ENCODE measurements at places on chromosomes 7 and 10. TPM values are rescaled to one million over a fixed set of nuclear protein-coding genes. Genes with fewer than 3 reads are reported as not detected.

Gene GIMAP8
- total RNA-seq = 13.7 TPM

Gene HOXA9
- total RNA-seq = not detected

Gene CALHM3
- total RNA-seq = not detected

Gene NCF1
- 23.8 TPM for total RNA-seq

Gene TMEM225B
- total RNA-seq = 0.78 TPM

Gene AGR2
- total RNA-seq = not detected

Gene HOXA5
- 0.33 TPM for total RNA-seq

Gene ATG9B
- 2.7 TPM for total RNA-seq

Gene SH2B2
- total RNA-seq = 4.9 TPM

Gene UTF1
- total RNA-seq = not detected

- H3K36me3 ChIP-seq = peaks cover 18% of the 10 kb centered on the region
- H3K4me3 ChIP-seq = peak overlapping the region; percentile 63
- H3K4me1 ChIP-seq = peaks cover 18% of the 10 kb centered on the region
- H3K27me3 ChIP-seq = peaks cover 14% of the 10 kb centered on the region
- DNase-seq = peak; percentile 65
Observed at GRCh38 chr7:114889646-114890285, 32.1 kb upstream of the MDFIC start.

DNA sequence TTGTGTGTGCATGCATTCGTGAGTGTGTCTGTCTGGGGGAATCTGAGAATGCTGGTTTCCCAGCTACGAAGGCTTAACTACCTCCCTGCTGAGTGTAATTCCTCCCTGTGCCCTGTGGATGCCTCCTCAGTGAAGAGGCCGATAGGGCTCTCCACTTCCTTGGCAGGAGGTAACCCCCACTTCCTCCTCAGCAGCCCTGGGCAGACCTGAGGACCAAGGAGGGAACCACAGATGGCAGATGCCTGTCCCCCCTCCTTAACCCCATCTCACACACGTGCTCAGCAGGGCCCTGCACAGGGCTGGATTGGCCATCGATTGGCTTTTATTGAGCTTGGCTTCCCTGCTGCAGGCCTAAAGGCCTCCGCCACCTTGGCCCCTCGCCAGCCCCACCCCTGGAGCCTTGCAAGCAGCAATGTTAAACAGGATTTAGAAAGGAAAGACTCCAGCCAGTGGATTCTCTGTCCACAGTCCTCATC lies 45.6 kb upstream of the LRRC4 start:
- no peak for DNase-seq
- no peak overlapping the region for H3K27ac ChIP-seq
- no peak overlapping the region for H3K4me3 ChIP-seq

DNA sequence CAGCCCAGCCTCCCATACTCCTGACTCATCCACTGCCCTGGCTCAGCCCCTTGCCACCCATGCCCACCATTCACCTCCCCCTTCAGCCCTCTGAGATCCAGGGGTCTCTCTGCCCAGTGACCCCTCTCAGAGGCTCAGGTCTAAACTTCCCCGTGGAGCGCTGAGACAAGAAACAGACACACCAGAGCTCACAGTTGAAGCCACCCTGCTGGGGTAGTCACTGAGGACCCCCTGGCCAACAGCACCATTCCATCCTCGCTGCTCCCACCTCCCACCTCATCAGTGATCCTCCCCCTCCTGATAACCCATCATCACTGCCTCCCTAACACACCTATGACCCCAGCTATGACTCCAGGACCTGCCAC lies 100.7 kb downstream of the GRID1 start:
- no peak overlapping the region for H3K27ac ChIP-seq
- H3K4me3 ChIP-seq = no peak overlapping the region
- H3K27me3 ChIP-seq = peaks cover 19% of the 10 kb centered on the region
- no peaks in the 10 kb centered on the region for H3K4me1 ChIP-seq

GRCh38 chr7:92843781-92844180 lies 7.4 kb upstream of the CDK6 start:
- H3K4me3 ChIP-seq = no peak overlapping the region
- peaks cover 4% of the 10 kb centered on the region for H3K27me3 ChIP-seq
- no peak overlapping the region for H3K27ac ChIP-seq

- H3K4me1 ChIP-seq = peaks cover 35% of the 10 kb centered on the region
- no peaks in the 10 kb centered on the region for H3K27me3 ChIP-seq
- H3K27ac ChIP-seq = peak overlapping the region; percentile 100
Observed at GRCh38 chr7:105014693-105015389, 836 bp downstream of the KMT2E start.

GRCh38 chr10:93742633-93743349 lies 14.9 kb upstream of the LGI1 start:
- no peak overlapping the region for H3K27ac ChIP-seq
- DNase-seq = no peak
- peaks cover 20% of the 10 kb centered on the region for H3K27me3 ChIP-seq

DNA sequence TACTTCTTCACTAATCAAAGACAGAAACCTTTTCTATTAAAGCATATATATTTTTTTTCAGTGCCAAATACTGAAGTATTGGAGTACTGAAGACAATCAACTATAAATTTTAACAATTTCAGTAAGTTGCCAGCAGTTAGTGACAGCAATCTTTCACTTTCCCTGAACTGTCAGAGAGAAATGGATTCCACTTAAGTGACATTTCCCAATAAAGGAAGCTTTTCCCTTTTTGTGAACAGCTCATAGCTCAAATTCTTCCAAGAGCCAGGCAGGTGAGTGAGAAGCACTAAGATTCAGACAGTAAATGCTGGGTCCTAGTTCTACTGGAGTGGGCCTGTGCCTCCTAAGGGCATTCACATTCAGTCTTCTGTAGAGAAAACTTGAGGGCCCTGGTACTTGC lies 142.0 kb downstream of the SRPK2 start:
- H3K4me1 ChIP-seq = peaks cover 26% of the 10 kb centered on the region
- H3K36me3 ChIP-seq = no peaks in the 10 kb centered on the region
- H3K4me3 ChIP-seq = no peak overlapping the region
- no peaks in the 10 kb centered on the region for H3K27me3 ChIP-seq
- no peak overlapping the region for H3K27ac ChIP-seq
- DNase-seq = no peak

- H3K4me1 ChIP-seq = no peaks in the 10 kb centered on the region
- no peak overlapping the region for H3K4me3 ChIP-seq
- H3K36me3 ChIP-seq = no peaks in the 10 kb centered on the region
- H3K27me3 ChIP-seq = peaks cover 3% of the 10 kb centered on the region
Observed at GRCh38 chr10:129394518-129395328, 72.3 kb upstream of the MGMT start.

- no peaks in the 10 kb centered on the region for H3K27me3 ChIP-seq
- peaks cover under 1% of the 10 kb centered on the region for H3K4me1 ChIP-seq
- H3K27ac ChIP-seq = no peak overlapping the region
- no peak for DNase-seq
- H3K4me3 ChIP-seq = no peak overlapping the region
- no peaks in the 10 kb centered on the region for H3K36me3 ChIP-seq
Observed at GRCh38 chr7:133618970-133619369, 366.1 kb downstream of the EXOC4 start.

- H3K4me3 ChIP-seq = no peak overlapping the region
- no peaks in the 10 kb centered on the region for H3K27me3 ChIP-seq
- H3K4me1 ChIP-seq = peaks cover 9% of the 10 kb centered on the region
- H3K36me3 ChIP-seq = peaks cover 7% of the 10 kb centered on the region
Observed at GRCh38 chr10:35546824-35547225, 58.3 kb upstream of the GJD4 start.

DNA sequence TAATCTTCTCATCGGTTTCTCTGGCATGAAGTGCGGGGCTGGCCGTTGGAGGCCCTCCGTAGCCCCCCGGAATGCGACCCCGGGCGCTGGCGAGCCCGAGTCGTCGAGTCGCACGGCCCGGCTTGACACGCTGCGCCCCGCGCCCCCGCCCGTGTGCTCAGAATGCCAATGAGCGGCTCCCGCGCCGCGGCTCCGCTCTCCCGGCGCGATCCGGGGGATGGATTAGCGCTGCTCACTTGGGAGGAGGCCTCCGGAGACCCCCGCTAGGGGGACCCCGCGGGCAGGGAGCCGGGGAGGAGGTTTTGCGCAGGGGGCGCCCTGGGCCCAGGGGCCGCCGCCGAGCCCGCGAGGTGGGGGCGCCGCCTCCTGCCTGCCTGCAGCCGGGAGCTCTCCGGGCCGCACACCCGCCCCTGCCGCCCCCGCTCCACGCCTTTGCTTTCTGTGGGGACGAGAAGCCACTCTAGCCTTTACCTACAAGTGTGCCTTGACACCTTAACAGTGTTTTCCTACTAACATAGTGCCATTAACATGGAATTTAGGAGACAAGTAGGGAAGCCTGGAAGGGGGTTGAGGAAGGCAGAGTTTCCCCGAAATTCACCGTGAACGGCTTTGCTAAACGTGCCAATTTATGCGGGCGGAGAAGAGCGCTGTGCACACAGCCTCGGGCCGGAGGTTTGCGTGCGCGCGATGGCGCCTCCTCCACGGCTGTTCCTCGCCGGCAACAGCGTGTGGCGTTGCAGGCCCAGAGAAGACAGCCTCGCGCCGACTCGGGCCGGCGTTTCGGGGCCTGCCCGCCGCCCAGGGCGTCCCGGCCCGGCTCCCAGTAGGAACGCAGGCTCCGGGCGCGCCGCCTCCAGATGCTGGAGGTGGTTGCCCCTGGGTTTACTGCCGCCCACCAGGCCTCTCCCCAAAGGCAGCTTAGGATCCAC lies 7.1 kb downstream of the SHH start:
- H3K4me1 ChIP-seq = peaks cover 11% of the 10 kb centered on the region
- no peaks in the 10 kb centered on the region for H3K36me3 ChIP-seq

GRCh38 chr10:123149568-123150270 lies 1.8 kb downstream of the HMX2 start:
- H3K4me1 ChIP-seq = peaks cover 32% of the 10 kb centered on the region
- no peak for DNase-seq
- peaks cover 32% of the 10 kb centered on the region for H3K27me3 ChIP-seq
- peak overlapping the region; percentile 57 for H3K4me3 ChIP-seq
- no peak overlapping the region for H3K27ac ChIP-seq
- peaks cover 5% of the 10 kb centered on the region for H3K36me3 ChIP-seq

DNA sequence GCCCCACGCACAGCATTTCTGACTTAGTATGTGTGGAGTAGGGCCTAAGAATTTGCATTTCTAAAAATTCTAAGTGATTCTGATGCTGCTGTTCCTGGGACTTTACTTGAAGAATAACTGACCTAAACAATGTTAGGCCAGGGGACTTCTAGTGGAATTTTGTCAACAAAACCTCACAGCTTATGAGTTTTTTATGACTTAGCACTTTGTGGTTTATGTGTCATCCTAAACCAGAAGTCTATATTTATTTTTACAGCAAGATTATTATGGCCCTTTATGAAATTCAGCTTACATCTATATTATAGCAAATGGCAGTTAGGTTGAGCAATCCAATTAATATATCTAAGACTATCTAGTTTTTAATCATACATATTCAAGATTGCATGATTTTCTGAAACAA lies 24.6 kb upstream of the BET1 start:
- peaks cover 6% of the 10 kb centered on the region for H3K36me3 ChIP-seq
- H3K4me1 ChIP-seq = peaks cover 29% of the 10 kb centered on the region
- no peak overlapping the region for H3K27ac ChIP-seq
- peak overlapping the region; percentile 14 for H3K4me3 ChIP-seq

DNA sequence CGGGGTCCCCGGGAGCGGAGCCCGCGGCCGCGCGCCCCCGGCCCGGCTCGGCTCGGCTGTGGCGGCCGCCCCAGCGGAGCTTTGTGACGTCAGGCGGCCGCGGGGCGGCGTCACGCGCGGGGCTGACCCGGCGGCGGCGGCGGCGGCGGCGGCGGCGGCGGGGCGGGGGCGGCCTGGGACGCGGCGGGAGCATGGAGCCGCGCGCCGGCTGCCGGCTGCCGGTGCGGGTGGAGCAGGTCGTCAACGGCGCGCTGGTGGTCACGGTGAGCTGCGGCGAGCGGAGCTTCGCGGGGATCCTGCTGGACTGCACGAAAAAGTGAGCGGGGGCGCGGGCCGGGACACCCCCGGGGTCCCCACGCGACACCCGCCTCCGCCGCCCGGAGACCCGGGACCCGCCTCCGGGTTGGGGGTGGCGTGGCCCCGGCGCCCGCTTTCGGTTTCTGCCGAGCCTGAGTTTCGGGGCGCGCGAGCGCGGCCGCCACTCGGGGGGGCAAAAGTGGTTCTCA lies at the start of gene PWWP2B:
Gene PWWP2B (plus strand): TSS at position 165 of the 506 bp plus-strand sequence. CDS start 27 bp downstream, at position 192.
- H3K4me1 ChIP-seq = peaks cover 7% of the 10 kb centered on the region
- peak within 1 kb of the TSS; percentile 84 for H3K4me3 ChIP-seq
- no peaks in the 10 kb centered on the region for H3K27me3 ChIP-seq
- DNase-seq = no peak

DNA sequence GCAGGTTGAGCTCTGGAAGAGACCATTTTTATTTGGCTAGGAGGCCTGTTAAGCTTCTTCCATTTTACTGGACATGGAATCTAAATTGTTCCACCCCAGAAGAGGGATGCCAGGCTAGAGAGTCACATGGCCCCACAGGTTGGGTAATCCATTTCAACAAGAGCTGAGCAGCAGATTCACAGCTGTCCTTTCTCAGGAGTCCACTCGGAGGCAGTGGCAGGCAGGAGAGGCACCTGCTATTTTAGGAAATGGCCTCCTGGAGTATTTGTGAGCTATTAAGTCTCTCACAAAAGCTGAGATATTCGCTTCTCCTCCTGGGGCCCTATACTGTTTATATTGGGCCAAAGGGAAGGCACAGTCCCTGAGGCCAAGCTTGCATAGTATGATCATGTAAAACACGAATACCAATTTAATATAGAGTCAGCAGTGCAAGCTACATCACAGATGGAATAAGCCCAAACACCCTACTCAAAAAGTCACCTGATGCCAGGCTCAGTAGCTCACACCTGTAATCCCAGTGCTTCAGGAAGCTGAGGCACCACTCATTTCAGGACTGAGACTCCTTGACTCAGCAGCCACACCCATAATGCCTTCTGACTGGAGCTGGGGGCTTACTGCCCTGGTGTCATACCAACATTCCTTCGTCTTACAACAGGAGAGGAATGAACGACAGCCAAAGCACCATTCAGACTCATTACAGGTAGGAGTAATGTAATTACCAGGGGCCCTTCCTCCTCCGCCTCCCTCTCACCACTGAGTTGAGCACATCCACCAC lies 124.1 kb downstream of the LMBR1 start:
- no peak overlapping the region for H3K27ac ChIP-seq
- no peak for DNase-seq
- H3K27me3 ChIP-seq = no peaks in the 10 kb centered on the region
- H3K4me3 ChIP-seq = no peak overlapping the region
- peaks cover 11% of the 10 kb centered on the region for H3K4me1 ChIP-seq

DNA sequence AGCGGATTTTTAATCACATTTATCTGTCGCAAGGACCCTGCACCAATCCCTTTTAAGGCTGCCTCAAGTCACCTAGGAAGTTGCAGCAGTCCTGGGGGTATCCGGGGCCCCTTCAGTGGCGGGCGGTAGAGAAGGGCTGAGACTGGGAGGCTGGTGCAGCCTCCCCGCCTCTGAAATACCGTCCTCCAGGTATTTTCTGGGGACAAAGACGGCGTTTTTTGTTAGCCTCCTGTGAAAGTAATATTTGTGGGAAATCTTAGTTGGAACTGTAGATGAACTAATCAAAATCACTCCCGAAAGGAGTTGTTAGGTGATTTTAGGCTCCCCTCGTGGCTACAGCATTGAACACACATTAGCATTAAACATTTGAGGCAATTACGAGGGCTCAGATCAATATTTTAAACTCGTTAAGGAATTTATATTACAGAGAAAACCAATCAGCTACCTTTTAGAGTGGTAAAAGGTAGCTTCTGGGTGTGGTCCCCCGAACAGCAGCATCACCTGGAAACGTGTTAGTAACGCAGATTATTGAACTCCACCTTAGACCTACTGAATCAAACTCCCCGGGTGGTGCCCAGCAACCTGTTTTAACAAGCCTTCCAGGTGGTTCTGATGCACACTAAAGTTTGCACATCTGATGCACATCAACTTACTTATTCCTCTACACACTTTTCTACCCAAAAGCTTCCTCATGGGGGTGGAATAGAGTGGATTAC lies 530 bp upstream of the ANXA7 start:
- peaks cover 33% of the 10 kb centered on the region for H3K4me1 ChIP-seq
- H3K27me3 ChIP-seq = no peaks in the 10 kb centered on the region
- no peak for DNase-seq
- H3K4me3 ChIP-seq = peak overlapping the region; percentile 98
- peaks cover 7% of the 10 kb centered on the region for H3K36me3 ChIP-seq
- no peak overlapping the region for H3K27ac ChIP-seq
